Ovary (tissue), 10 donors: ENCODE measurements at places on chromosomes 1 and 21. TPM values are rescaled to one million over a fixed set of nuclear protein-coding genes. Genes with fewer than 3 reads are reported as not detected.
A peak's percentile ranks its signal among the peaks of the same experiment; 100 is the strongest.

The ESPN gene
- total RNA-seq, result 3.0 TPM

The MCOLN2 gene
- 3.3 TPM for total RNA-seq

The FAM167B gene
- total RNA-seq, result 7.8 TPM

GRCh38 chr1:43473463-43473862, 19.7 kb upstream of the HYI start:
- H3K27me3 ChIP-seq, result no peaks in the 10 kb centered on the region
- H3K4me1 ChIP-seq, result no peaks in the 10 kb centered on the region
- H3K27ac ChIP-seq, result no peak overlapping the region
- DNase-seq, result no peak

DNA sequence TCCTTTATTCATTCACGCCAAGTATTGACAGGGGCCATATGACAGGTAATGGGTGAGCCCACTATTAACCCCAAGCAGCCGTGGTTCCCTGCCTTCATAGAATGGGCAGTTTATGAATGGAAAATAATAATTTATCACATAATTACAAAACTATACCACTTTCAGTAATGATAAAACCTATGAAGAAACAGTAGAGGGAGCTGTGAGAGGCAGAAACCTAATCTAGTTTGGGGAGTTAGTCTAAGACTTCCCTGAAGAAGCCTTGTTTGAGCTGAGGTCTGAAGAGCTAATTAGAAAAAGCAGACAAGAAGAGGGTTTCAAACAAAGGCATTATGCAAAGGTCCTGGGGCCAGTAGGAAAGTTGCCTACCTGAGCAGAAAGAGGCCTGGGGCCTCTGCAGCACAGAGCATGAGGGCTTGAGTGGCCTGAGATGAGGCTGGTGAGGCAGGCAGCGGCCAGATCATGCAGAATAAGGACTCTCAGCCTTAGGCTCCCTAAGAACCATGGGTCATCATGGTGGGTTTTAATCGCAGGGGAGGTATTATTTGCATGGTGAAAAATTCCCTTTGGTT, 142.8 kb downstream of the ATG4C start:
- H3K4me3 ChIP-seq, result no peak overlapping the region
- no peaks in the 10 kb centered on the region for H3K4me1 ChIP-seq
- no peak for DNase-seq
- H3K27me3 ChIP-seq, result no peaks in the 10 kb centered on the region
- H3K36me3 ChIP-seq, result no peaks in the 10 kb centered on the region

- H3K4me1 ChIP-seq, result peaks cover 8% of the 10 kb centered on the region
- H3K27me3 ChIP-seq, result no peaks in the 10 kb centered on the region
- no peak for DNase-seq
- no peak overlapping the region for H3K4me3 ChIP-seq
- H3K36me3 ChIP-seq, result no peaks in the 10 kb centered on the region
Measured at GRCh38 chr21:34596561-34597271, 18.2 kb downstream of the RCAN1 start.

GRCh38 chr1:12344596-12345349, 114.9 kb downstream of the VPS13D start:
- no peak overlapping the region for H3K27ac ChIP-seq
- DNase-seq, result no peak

DNA sequence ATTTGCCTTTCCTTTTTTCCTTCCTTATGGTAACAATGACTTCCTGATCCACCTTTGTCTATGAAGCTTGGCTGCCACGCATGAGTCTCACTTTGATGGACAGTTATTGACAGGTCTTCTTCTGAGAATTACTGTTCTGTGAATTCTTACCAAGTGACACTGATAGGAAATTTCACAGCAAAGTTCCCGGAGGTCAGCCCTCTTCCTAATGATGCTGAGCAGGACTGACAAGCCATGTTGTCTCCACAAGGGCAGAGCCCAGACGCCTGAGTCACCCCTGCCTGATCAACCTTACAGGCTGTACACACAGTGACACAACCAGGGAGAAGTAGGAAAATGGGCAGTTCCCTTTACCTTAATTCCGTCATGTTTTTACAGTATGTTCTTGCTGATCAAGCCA, 44.2 kb downstream of the ZC3H11B start:
- H3K4me1 ChIP-seq, result no peaks in the 10 kb centered on the region
- H3K27me3 ChIP-seq, result no peaks in the 10 kb centered on the region
- no peak overlapping the region for H3K4me3 ChIP-seq
- no peak overlapping the region for H3K27ac ChIP-seq
- DNase-seq, result no peak
- no peaks in the 10 kb centered on the region for H3K36me3 ChIP-seq

GRCh38 chr1:178092878-178093493, 918 bp upstream of the RASAL2 start:
- peak overlapping the region; percentile 87 for H3K27ac ChIP-seq
- H3K36me3 ChIP-seq, result no peaks in the 10 kb centered on the region
- no peaks in the 10 kb centered on the region for H3K27me3 ChIP-seq
- H3K4me1 ChIP-seq, result peaks cover 2% of the 10 kb centered on the region
- DNase-seq, result peak; percentile 28
- H3K4me3 ChIP-seq, result peak overlapping the region; percentile 80

GRCh38 chr21:16624479-16625118, 888.2 kb upstream of the CXADR start:
- no peaks in the 10 kb centered on the region for H3K36me3 ChIP-seq
- H3K27ac ChIP-seq, result no peak overlapping the region
- H3K27me3 ChIP-seq, result no peaks in the 10 kb centered on the region
- H3K4me1 ChIP-seq, result no peaks in the 10 kb centered on the region
- H3K4me3 ChIP-seq, result no peak overlapping the region

DNA sequence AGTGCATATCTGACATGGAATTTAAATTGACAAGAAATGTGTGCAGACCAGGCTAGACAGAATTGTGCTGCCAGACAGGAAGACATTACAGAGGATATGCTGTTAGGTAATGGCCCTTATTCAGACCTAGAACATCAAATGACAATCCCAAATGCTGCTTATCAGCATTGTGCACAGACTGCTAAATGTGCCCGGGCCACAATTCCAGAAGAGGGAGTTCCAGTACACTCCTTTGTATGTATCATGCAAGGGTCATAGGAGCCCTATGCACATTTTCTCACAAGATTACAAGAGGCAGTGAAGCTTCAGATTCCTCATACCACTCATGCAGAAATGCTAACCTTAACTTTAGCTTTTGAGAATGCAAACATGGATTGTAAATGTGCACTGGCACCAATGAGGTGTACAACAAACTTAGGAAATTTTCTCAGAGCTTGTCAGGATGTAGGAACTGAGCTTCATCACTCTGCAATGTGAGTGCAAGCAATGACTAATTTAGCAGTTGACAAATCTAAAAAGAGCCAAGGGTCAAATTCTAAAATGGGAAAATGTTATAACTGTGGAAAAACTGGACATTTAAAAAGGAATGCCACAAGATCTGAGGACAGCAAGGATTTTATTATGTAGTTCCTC, 273.5 kb downstream of the COL11A1 start:
- no peak overlapping the region for H3K4me3 ChIP-seq
- H3K27ac ChIP-seq, result no peak overlapping the region
- no peak for DNase-seq
- H3K4me1 ChIP-seq, result no peaks in the 10 kb centered on the region
- no peaks in the 10 kb centered on the region for H3K27me3 ChIP-seq

DNA sequence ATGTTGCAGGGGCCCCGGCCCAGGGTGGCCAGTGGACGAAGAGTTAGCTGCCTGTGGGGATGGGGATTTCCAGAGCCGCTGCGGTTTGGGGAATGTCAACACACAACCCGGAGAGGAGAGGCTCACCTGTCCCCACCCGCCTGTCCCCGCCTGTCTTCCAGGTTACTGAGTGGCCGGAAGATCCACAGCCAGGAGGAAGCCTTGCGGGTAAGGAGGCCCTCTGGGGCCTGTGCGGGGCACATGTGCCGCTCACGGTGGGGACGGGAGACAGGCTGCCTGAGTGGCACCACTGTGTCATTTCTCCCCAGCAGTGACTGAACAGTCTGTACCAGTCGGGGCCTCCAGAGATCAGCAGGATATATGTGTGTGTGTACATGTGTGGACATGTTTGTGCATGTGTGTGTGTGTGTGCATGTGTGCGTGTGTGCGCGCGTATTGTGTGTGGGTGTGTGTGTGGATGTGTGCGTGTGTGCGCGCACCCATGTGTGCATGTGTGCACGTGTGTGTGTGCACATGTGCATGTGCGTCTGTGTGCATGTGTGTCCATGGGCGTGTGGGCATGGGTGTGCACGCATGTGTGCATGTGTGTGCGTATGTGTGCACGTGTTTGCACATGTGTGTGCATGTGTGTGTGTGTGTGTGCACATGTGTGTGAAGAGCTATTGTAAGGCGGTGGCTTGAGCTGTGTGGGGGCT, 25.6 kb downstream of the CSTB start:
- no peak overlapping the region for H3K27ac ChIP-seq
- no peaks in the 10 kb centered on the region for H3K36me3 ChIP-seq
- peaks cover 2% of the 10 kb centered on the region for H3K4me1 ChIP-seq
- no peaks in the 10 kb centered on the region for H3K27me3 ChIP-seq

- no peaks in the 10 kb centered on the region for H3K36me3 ChIP-seq
- H3K4me1 ChIP-seq, result no peaks in the 10 kb centered on the region
- no peaks in the 10 kb centered on the region for H3K27me3 ChIP-seq
- H3K27ac ChIP-seq, result no peak overlapping the region
Measured at GRCh38 chr1:93777255-93777654, 95.6 kb upstream of the BCAR3 start.

DNA sequence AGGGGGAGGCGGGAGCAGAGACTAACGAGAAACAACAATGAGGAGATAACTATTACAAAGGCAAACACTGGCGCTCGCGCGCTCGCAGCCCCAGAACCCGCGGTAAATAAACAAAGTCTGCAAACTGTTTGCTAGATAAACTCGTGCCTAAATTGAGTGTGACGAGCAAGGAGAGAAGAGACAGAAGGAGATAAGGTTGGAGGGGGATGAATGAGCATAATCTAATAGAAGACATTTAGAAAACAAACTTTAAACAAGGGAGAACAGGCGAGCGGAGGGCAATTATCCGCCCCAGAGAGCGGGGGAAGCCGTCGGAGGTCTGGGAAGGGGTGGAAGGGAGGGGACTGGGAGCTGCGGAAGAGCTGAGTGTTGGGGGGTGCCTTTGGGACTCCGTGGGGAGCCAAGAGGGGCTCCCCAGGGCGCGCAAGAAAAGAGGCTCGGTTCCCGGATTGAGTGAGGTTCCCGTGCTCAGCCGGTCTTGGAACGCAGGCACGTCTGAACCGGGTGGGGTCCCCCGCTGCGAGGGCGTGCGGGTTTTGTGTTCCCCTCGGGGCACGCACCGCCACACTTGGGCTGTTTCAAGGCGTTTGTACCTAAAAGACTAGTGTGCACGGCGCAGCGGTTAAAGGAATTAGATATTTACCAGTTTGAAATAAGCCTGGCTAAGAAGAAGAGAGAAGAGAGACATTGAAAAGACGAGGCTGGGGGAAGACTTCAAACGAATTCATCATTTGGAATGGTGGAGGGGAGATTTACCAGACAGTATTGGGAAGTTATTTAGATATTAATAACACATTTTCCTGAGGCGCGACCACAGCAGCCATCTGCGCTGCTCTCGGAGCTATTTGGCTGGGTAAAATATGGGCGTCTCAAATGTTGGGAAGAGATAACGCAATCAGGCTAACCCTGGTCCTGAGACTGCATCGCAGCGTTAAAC, 10.6 kb downstream of the PAX7 start:
- H3K27ac ChIP-seq, result no peak overlapping the region
- no peaks in the 10 kb centered on the region for H3K4me1 ChIP-seq
- H3K4me3 ChIP-seq, result no peak overlapping the region
- DNase-seq, result no peak
- H3K36me3 ChIP-seq, result no peaks in the 10 kb centered on the region
- H3K27me3 ChIP-seq, result no peaks in the 10 kb centered on the region

GRCh38 chr1:44485934-44486460, 80.9 kb downstream of the RNF220 start:
- no peak overlapping the region for H3K27ac ChIP-seq
- H3K4me3 ChIP-seq, result no peak overlapping the region
- H3K27me3 ChIP-seq, result no peaks in the 10 kb centered on the region
- no peaks in the 10 kb centered on the region for H3K36me3 ChIP-seq
- no peak for DNase-seq

- no peak overlapping the region for H3K27ac ChIP-seq
- no peak for DNase-seq
- no peaks in the 10 kb centered on the region for H3K36me3 ChIP-seq
- H3K4me3 ChIP-seq, result no peak overlapping the region
Measured at GRCh38 chr1:51791888-51792287, 86.6 kb downstream of the NRDC start.

- H3K27ac ChIP-seq, result no peak overlapping the region
- H3K4me1 ChIP-seq, result no peaks in the 10 kb centered on the region
- H3K4me3 ChIP-seq, result no peak overlapping the region
- no peak for DNase-seq
- H3K27me3 ChIP-seq, result no peaks in the 10 kb centered on the region
Measured at GRCh38 chr21:35674895-35675470, 385.3 kb downstream of the SETD4 start.

GRCh38 chr21:23963454-23963853, 1643.8 kb downstream of the MRPL39 start:
- H3K36me3 ChIP-seq, result no peaks in the 10 kb centered on the region
- H3K27ac ChIP-seq, result no peak overlapping the region
- H3K4me3 ChIP-seq, result no peak overlapping the region
- no peaks in the 10 kb centered on the region for H3K4me1 ChIP-seq
- H3K27me3 ChIP-seq, result no peaks in the 10 kb centered on the region
- no peak for DNase-seq

DNA sequence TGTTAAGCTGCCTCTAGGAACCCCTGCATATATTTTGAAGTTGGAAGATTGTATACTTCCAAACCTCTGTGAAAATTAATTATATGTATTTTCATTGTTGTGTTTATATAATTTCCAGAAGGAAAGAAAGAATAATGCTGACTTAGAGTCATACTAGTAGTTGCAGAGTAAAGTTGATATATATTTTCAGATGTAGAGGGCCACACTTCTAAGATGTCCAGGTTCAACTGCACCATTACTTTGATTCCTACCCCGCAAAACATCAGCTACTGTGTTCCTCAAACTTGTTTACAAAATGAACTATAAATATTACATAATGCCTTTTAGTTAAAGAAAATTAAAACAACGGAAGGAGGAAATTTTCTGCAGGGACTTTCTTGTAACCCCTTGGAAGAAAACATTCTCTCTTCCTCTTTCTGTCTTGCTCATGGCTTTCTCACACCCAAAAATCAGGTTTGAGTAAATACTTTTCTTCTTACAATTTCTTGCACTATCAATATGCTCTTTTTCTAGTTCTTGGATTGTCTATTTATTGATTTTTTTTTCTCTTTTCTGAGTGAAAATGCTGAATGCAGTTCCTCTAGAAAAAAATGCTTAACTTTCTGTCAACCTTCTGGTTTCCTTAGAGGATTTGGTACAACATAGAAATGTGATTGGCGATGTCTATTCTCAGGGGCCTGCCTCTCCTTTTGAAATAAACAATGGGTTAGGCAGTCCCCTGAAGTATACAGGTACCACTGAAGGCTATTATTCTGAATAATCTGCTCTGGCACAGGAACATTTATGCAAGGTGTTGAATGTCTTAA, 867.8 kb downstream of the TTLL7 start:
- H3K4me1 ChIP-seq, result no peaks in the 10 kb centered on the region
- no peak for DNase-seq
- H3K36me3 ChIP-seq, result no peaks in the 10 kb centered on the region

DNA sequence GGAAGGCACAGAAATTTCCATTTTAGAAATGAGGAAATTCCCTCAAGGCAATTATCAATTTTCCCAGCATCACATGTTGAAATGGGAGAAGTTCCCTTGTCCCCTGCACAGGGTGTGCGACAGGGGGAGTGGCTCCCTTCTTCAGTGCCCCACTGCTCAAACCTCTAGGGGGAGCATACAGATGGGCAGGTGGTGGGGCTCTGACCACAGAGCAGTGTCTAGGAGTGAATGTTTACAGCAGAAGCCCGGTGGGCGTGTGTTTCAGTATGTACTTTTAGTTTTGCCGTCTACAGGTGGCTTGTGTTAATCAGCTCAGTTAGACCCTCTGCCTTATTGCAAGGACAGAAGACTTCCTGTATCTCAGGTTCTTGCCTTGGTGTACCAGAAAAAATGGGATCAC, 493.7 kb upstream of the PLXNA2 start:
- no peaks in the 10 kb centered on the region for H3K36me3 ChIP-seq
- no peak overlapping the region for H3K4me3 ChIP-seq
- no peaks in the 10 kb centered on the region for H3K4me1 ChIP-seq
- DNase-seq, result no peak
- H3K27ac ChIP-seq, result no peak overlapping the region
